Kidney epithelial cell (primary cell): ENCODE measurements at places on chromosomes 12 and 14.

- no peak for DNase-seq
These were observed at the start of gene RIPK3 for GRCh38 chr14:24339284-24340151. Gene RIPK3, minus strand, starts transcription at chr14:24339991. Its CDS starts 165 bp downstream, at chr14:24339826.

- no peak for DNase-seq
These were observed 641.5 kb downstream of the LRFN5 start for GRCh38 chr14:42248131-42248530.

GRCh38 chr14:67505254-67505653, 16.7 kb upstream of the TMEM229B start:
- no peak for DNase-seq

- DNase-seq, result no peak
These were observed 2.9 kb upstream of the ZFP36L1 start for GRCh38 chr14:68795597-68796417.

- DNase-seq, result no peak
These were observed 28.0 kb upstream of the LMNTD1 start for GRCh38 chr12:25581067-25581466.

DNA sequence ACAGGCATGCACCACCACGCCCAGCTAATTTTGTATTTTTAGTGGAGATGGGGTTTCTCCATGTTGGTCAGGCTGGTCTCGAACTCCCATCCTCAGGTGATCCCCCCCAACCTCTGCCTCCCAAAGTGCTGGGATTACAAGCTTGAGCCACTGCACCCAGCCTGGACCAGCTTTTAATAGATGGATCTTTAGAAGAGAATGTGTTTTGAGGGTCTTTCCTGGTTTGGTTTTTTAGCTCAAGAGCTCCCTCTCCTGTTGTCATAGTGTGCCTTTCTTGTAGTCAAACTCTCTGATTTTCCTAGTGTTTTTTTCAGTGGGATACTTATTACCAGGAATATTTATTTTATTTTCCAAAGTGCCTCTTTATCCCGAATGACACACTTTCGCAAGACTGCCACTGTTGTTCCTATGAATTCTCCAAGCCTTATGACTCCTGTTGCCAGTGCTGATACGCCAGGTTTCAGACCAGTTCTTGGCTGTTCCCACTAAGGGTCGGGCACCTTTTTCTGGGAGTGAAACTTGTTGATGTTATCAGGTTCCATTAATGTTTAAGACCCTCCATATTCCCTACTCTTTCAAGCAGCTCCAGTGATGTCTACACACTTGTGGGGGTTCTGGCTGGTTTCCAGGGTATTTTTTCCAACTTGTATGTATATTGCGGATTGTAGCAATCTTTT, 31.5 kb upstream of the LIMA1 start:
- peak; percentile 19 for DNase-seq

GRCh38 chr12:43028826-43029225, 439.3 kb upstream of the PRICKLE1 start:
- no peak for DNase-seq

DNA sequence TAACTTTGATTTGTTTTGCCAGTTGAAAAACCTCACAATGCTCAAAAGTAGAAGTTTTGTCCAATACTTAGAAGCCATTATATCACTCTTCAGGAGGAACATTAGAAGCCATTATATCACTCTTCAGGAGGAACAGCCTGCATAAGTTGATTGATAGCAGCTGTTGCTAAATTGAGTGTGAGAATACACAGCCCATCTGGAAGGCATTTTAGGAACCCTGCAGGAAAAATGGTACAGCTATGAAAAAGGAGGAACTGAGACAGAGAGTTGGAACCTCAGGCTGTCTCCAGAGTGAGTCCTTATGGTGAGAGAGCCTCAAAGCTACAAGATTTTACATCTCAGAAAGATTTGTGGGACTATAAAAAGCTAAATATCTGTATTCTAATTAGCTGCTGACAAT, 207.0 kb downstream of the MYRFL start:
- no peak for DNase-seq

- no peak for DNase-seq
These were observed 1074.6 kb upstream of the TMEM132C start for GRCh38 chr12:127192391-127192790.

- no peak for DNase-seq
These were observed 121.9 kb downstream of the ADCK1 start for GRCh38 chr14:77921818-77922217.

GRCh38 chr12:12534166-12534866, 28.3 kb downstream of the DUSP16 start:
- no peak for DNase-seq
